Effector memory CD8-positive, alpha-beta T cell (primary cell): ENCODE measurements at places on chromosomes 13 and 19.

- no peak for DNase-seq
These were observed 553.9 kb downstream of the RFC3 start for GRCh38 chr13:34371645-34372395.

GRCh38 chr13:97561182-97561581 is 127.2 kb downstream of the RAP2A start:
- DNase-seq: no peak

- DNase-seq: no peak
These were observed 216.4 kb downstream of the PCDH9 start for GRCh38 chr13:67013709-67014108.

DNA sequence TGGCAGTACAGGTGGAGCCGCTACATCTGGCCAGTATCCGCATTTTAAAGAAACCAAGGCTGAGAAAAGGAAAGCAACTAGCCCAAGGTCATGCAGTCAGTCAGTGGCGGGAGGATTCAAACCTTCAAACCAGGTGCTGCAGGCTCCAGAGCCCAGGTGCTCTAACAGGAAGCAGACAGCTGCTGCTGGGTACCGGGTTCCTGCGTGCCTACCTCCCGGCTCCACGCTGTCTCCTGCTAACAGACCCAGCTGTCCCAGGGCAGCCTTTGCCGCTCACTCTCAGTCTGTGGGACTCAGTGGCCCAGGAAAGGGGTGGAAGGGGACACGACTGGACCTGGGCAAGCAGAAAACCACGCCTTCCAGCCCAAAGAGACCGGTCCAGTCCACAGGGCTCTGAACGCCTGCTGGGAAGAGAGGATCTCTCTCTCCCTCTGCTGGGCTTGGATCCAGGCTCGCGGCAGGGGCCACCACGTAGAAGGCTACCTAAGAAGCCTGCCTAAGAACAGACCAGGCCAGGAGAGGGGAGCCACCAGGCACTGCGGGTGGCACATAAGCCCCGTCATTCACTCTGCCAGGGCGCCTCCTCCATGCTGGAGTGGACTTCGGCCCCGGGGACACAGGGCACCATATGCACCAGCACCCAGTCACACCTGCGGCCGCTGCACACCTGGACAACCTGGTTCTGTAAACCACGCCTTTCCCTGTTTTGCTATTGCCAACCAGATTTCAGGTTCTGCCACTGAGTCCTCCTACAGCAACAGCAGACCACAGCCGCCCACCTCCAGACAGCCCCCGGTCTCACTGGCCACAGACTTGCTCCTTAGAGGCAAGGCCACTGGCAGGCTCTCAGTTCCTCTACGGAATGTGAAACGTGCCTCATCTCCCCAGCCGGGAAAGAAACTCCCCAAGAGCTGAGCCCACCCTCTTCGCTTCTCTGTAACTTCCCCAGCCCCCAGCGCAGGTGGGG is 4.6 kb downstream of the DAPK3 start:
- no peak for DNase-seq

DNA sequence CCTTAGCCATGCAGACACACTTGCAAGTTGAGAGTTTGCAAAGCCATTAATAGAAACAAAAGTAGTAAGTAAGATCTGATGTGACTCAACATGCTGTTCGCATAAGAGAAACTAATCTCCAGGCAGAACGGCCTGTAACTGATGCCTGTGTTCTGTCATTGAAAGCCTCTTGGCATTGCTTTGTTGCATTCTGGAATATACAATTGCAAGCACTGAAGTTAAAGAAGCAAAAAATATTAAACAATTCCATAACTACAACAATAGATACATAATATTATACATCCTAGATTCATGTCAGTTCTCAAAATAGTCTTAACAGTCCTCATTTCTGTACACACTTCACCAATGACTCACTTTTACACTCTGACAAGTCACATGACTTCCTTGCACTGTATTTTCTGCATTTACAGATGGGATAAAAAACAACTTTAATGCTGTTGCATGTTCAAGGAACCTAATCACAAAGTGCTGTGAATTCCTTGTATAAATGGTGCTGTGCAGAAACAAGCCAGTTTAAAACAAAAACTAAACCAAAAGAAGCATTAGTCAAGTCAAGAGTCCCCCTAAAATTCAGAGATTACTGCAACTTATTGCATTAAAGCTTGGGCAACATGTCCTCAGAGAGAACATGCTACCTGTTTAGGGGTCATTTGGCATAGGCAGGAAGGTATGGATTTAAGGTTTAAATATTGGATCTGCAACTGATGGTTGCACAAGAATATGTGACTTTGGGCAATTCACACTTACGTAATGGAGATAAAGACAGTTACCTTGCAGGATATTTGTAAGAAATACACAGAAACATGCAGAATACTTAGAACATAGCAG is 79.5 kb upstream of the SERP2 start:
- no peak for DNase-seq

DNA sequence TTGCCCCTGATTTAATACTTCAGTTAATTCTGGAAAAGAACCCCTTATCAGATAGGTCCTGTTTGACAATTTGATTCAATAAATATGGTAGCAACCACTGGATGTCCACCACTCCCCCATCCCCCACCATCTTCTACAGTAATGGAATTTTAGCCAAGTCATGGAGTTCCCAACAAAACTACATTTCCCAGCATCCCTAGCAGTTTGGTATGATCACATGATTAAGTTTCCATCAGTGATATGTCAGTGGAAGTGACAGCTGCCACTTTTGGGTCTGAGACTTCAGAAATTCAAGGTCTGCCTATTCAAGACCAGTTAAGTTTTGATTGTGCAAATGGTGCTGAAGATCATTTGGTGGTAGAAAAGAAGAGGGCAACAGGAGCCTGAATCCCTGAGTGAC is 85.5 kb downstream of the CACNA1A start:
- DNase-seq: no peak

DNA sequence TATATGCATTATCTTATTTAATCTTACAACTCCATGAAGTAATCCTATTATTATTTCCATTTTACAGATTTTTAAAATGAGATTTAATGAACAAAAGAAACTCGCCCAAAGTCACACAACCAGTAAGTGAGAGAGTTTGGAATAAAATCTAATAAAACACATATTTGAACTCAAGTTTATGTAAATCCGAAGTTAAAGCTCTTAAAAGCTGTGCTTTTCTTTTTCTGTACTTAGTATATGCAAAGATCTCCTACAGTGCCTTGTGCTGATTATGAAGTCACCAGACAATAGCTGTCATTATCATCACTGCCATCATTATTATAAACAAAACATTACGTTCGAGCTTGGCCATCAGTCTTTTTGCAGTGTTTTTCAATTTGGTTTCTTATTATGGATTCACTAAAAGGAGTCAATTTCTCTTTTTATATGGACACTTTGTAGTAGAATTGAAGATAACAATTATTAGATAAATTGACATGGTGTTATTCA is 29.7 kb upstream of the ENOX1 start:
- no peak for DNase-seq

DNA sequence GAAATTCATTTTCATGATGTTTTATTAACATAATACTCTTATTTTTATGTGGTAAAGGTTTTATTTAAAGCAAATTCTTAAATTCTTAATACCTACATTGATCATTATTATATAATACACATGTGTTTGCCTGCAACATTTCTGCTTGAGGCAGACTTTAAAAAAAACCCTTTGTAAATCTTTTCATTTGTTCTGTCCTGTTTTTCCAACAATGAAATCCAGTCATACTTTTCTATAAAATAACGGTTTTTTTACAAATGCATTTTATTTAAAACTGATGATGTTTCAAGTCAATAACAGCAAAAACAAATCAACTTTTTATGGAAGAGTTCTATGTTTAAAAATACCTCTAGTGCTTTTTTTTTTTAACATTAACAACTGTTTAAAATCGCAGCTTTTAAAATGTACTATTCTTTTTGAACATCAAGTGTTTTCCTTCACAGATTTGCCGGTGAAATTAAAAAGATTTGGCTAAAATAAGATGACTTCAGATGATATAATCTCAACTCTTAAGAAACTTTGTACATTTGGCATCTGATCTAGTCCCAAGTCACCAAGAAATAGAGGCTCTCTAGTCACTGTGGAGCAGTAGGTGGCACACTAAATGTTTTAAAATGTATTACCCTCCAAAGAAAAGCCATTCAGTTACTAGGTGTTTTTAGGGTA is 5.1 kb downstream of the POU4F1 start:
- no peak for DNase-seq

DNA sequence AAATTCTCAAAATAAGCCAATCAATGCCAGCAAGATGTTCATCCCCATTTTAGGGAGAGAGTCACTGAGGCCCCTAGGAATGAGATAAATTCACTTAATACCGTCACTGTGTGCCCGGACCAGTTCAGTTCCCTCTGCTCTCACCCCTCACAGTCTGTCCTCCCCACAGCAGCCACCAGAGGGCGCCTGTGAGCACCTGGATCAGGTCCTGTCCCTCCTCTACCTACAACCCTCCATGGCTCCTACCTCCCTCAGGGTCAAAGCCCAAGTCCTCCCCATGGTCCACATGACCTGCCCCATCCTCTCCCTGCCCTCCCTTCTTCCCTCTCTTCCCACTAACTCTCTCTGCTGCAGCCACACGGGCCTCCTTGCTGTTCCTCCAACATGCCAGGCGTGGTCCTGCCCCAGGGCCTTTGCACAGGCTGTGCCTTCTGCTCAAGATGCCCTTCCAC is 42.0 kb upstream of the NFIC start:
- DNase-seq: peak; percentile 73

- DNase-seq: no peak
These were observed 261.7 kb downstream of the MTUS2 start for GRCh38 chr13:29081697-29082440.

- no peak for DNase-seq
These were observed 27.9 kb upstream of the ZNF492 start for GRCh38 chr19:22606212-22606553.

DNA sequence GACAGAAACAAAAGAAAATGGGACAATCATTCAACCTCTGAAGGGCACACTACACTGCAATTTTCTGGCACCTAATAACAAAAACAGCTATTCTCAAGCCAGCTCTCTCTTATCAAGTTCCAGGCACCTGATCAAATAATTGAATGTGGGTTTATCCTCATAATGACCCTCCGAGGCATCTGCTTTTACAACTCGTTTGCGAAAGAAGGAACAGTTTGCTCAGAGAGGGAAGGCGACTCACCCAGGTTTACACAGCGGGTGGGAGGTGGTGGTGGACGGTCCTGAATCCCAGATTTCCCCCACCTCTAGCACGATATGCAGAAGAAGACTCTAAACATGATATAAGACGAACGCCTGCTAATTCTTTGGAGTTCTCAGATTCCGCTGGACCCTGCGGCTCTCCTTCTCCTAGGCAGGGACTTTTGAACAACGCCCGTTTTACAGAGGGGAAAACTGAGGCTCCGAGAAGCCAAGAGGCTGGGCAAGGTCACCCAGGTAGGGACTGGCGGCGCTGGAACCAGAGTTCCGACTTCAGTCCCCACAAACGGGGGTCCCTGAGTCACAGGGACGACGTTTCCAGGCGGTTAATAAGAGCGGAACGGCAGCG is 641 bp downstream of the SGTA start:
- DNase-seq: peak; percentile 8

DNA sequence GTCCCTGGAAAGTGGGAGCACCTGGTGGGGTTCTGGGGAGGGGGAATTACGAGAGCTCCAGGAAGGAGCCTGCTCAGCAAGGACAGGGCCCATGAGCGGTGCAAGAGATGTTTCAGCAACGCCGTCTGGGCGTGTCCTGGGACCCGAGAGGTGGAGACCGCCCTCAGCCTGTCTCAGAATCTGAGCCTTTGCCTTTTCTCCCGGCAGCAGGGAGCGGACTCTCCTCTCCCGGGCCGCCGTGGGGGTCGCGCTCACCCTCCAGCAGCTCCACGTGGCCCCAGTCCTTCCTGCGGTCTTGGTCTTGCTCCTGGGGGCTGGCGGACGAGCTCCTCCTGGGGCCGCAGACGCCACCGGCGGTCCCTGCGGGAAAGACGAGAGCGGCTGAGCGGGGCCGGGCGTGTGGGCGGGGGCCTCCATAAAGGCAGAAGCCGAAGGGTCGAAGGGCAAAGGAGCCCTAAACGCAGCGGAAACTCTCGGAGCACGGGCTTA is 714 bp downstream of the POLRMT start:
- no peak for DNase-seq

DNA sequence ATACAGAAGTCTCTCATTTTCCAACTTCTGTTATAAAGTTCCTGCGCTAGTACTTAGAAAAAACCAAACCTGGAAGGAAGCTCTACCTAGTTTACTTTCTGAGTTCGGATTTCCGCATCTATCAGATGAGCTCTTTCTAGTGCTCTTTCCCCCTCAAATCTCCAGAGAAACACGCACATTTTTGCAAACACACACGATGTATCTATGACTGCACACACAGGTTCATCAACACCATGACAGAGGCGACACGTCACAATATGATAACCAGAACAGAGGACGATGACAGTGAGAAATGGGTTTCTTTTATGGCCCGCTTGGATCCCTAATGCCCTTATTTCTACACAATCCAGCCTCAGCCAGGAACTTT is 629 bp upstream of the LRRC63 start:
- peak; percentile 41 for DNase-seq

- DNase-seq: no peak
These were observed 36.9 kb upstream of the ZNF507 start for GRCh38 chr19:32308431-32309077.

- no peak for DNase-seq
These were observed 56.0 kb downstream of the ZAR1L start for GRCh38 chr13:32259116-32259515.
